ENCODE measurements at places on chromosomes 11 and 22.

GRCh38 chr11:29171360-29171950 is 845.4 kb downstream of the KCNA4 start:
- no peak for DNase-seq

DNA sequence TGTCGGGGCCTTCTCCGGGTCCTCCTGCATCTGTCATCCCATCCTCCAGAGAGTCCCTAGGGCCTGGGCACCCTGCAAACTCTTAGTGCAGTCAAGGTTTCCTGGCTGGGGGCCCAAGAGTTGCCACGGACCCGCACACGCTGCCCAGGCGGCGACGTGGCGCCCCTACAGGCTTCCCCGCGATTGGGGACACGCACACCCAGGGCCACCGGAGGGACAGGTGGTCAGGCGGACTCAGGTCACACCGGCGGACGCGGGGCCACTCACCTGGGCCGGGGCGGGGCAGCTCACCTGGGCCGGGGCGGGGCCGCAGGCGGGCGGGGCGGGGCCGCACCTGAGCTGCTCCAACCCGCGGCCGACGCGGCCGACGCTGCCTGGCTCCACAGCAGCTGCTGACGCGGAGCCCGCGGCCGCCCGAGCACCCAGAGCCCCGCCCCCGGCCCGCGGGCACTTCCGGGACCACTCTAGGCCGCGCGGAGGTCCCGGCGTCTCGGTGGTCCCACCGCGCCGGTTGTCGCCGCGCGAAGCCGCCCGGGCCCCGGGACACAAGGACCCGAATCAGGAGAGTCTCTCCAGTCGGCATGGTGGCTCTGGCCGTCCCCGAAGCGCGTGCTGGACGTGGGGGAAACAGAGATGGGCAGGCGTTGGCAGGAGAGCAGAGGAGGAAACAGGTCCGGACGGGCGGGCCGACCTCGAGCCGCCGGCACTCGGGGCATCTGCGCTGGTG is at the start of gene ZNF70:
Gene ZNF70 (minus strand): TSS at position 399 of the 727 bp plus-strand sequence. CDS start 5,972 bp downstream, outside the sequence.
- peak; percentile 29 for DNase-seq

- no peak for DNase-seq
These were observed 265.1 kb downstream of the FAM76B start for GRCh38 chr11:95524314-95525036.

- no peak for DNase-seq
These were observed 38.2 kb downstream of the ADAMTS8 start for GRCh38 chr11:130390071-130390758.

GRCh38 chr11:59878575-59878974 is at the start of gene OOSP3:
Gene OOSP3, plus strand, starts transcription at chr11:59878782. Its CDS starts 27 bp downstream, at chr11:59878809.
- no peak for DNase-seq

DNA sequence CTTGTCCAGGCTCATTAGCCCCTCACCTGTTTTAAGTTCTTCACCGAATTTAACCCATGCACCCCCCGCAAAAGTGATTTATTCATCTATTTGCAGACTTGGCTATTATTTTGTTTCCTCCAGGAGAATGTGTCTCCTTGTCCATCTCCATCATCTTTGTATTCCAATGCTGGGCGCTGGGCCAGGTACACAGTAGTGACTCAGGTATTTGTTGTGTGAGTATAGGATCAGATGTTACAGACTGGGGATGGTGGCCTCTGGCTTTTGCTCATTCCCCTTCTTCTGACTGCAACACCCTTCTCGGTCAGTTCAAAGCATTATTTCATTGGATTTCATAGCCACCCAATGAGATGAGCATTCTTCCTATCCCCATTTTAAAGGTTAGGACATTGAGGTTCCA is 408.2 kb downstream of the MN1 start:
- DNase-seq, result no peak

DNA sequence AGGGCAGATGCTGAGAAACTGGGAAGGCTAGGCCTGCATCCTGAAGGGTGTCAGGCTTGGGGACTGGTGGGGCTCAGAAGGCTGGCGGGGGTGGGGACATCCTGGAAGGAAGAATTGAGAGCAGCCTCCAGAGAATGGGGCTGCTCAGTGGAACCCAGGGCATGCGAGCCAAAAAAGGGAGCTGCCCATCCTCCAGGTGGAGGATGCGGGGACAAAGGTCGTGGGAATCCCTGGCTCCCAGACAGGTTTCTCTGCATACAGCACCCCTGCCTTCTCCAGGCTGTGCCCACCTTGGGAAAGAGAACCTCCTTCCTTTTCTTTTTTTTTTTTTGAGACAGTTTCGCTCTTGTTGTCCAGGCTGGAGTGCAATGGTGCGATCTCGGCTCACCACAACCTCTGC is 40.9 kb upstream of the ARFGAP3 start:
- DNase-seq, result no peak

DNA sequence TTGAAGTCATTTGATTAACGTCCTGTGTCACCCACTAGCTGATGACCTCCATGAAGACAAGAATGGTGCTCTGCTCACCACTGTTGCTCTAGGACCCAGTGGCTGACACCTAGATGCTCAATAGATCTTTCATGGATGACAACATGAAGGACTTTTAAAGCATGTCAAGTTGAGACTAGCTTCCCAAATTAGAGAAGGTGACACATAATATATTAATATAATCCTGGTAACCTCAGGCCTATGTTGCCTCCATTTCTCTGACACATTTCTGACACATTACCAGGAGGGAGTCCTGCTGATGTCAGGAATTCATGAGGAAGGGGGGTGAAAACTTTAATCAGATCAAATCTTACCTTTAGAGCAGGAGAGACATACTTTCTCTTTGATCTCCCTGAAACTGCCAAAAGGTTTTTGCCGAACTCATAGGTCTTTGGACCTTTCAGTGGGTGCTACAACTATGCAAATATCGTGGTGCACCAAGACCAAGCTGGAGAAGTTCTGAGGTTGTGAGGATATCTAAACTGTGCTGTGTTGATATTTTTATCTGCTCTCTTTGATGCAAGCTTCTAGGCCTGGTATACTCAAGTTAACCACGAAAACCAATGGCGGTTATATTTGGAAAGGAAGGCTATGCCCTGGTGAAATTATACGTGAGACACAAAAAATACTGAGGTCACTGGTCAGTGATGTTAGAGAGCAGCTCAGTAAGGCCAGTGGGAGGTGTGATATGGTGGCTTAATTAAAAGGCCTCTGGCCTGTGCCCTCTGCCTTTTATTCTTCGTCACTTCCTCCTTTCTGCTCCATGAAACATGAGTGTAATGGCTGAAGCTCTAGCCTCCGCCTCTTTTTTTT is 13.2 kb upstream of the AMPD3 start:
- DNase-seq, result no peak

GRCh38 chr11:80771017-80771416 is 1330.2 kb upstream of the TENM4 start:
- no peak for DNase-seq

- DNase-seq, result no peak
These were observed 10.0 kb upstream of the KLHL35 start for GRCh38 chr11:75443043-75443442.

DNA sequence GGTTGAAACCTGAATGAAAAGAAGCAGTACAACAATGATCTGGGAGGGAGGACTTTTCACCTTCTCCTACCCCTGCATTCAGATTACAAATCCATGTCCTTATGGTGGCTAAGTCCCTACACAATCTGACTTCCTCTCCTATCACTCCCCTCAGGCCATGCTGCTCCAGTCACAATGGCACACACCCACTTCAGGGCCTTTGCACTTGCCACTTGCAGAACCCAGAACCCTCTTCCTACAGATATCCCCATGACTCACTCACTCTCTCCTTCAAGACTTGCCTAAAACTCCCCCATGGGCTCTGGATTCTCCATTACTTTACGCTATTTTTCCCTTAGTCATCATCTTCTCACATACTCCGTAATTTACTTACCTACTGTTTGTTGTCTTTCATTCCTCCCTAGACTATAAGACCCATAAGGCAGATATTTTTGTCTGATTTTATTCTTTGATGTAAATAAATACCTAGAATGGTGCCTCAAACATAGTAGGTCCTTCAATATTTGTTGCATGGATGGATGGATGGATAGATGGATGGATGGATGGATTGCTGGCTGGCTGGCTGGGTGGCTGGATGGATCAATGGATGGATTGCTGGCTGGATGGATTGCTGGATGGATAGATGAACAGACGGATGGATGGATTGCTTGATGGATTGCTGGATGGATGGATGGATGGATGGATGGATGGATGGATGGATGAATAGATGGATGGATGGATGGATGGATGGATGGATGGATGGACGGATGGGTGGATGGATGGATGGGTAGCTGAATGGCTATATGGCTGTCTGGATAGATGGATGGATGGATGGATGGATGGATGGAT is 94.7 kb upstream of the NAV2 start:
- no peak for DNase-seq

DNA sequence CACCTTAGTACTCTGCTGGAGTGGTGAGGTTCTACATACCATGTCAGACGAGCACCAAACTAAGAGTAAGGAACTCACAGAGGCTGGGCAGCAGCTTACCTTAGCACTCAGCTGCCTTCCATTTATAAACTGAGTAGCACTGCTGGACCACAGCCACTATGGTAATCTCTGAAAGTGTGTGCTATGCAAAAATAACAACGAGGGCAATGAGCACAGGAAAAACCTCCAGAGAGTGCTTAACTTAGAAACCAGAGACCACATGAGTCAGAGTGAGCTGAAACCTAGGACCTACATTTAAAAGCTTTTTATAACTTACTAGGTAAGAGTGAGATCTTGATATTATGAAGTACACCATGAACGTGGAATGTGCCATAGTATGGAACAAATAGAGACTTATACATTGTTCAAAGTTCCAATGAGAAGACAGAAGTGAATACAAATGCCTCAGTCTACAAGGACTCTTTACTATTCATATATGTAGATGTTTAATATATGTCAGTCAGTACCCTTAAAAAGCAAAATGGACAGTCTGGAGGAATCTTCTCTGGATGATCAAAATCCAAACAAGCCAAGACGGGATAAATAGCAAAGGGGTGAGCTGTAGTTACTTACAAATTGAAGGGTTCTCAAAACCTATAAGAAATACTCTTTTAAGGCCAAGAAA is 17.2 kb upstream of the CD59 start:
- DNase-seq, result no peak

DNA sequence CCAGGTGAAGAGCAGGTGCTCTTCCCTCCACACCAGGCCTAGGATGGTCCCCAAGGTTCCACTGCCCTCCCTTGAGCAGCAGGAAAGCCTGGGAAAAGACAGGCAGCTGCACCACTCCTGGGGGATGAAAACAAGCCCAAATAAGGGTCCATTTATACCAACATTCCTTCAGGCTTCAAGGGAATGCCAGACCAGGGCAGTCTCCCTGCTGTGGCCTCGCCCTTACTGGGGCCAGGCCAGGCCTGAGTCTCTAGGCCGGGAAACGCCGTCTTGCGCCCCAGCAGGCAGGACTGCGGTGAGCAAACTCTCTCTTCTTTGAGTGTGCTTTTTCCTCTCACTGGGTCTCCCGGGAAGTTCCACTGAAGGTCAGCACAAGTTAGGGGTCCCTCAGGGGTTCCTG is 443.5 kb downstream of the SOX6 start:
- no peak for DNase-seq

DNA sequence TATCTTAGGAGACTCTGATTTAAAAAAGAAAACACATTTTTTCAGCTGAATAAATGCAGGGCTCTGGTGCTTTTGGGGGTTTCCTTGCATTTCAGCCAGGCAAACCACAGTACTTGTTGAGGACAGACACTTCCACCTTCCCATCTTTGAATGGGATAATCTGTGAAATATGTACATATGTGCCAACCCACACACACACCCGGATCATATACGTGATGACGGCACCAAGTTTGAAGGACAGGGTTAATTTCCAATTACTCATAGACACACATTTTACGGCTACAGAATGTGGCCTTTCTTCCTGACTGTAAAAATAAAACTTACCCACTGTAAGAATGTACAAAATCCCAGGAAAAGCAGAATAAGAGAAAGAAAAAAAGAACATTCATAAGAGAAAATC is 104.4 kb downstream of the MPPED2 start:
- no peak for DNase-seq

- no peak for DNase-seq
These were observed 29.9 kb downstream of the ENDOD1 start for GRCh38 chr11:95119361-95120060.

DNA sequence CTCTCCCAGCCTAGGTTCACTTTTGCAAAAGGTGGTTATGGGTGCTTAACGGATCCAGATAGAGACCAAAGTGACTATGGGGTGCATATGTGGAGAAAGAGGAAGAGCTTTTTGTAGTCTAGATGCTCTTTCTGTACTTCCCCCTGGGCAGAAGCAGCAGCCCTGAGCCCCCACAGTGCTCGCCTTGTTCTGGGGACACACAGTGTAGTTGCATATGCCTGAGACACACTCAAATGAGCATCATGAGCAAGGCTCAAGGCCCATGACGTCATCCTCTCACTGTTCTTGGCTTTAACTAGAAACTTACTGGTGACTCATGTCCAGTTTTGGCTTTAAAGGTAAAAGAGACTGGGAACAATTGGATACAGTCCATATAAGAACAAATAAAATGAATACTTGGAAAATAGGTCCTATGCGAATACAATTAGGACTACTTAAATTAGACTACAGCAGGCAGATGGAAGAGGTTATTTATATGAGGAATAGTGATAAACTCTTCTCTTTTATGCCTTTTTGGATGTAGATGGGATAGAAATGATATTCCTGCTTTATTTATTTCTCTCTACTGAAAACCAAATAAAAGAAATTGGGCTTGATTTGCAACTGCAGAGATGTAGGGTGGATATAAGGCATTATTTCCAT is 20.1 kb upstream of the PEX26 start:
- peak; percentile 43 for DNase-seq

DNA sequence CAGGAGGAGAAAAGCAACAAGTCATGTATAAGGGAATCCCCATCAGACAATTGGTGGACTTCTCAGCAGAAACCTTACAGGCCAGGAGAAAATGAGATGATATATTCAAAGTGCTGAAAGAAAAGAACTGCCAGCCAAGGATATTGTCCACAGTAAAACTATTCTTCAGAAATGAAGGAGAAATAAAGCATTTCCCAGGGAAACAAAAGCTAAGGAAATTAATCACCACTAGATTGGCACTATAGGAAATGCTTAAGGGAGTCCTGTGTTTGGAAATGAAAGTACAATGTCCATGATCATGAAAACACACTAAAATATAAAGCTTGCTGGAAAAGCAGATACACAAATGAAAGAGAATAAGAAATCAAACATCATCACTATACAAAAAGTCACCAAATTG is 282.0 kb downstream of the BLID start:
- DNase-seq, result no peak

GRCh38 chr11:46237248-46238077 is 40.0 kb upstream of the CREB3L1 start:
- no peak for DNase-seq

- no peak for DNase-seq
These were observed 42.2 kb downstream of the UBASH3B start for GRCh38 chr11:122697636-122698167.
